Mammary epithelial cell (primary cell): ENCODE measurements at places on chromosomes 12 and 14.

- DNase-seq, result no peak
Observed at GRCh38 chr14:105904379-105904778, 378.0 kb downstream of the TMEM121 start.

GRCh38 chr12:132606466-132606865, 3.9 kb downstream of the LRCOL1 start:
- DNase-seq, result no peak

- no peak for DNase-seq
Observed at GRCh38 chr12:53518381-53518780, 11.1 kb upstream of the NPFF start.

DNA sequence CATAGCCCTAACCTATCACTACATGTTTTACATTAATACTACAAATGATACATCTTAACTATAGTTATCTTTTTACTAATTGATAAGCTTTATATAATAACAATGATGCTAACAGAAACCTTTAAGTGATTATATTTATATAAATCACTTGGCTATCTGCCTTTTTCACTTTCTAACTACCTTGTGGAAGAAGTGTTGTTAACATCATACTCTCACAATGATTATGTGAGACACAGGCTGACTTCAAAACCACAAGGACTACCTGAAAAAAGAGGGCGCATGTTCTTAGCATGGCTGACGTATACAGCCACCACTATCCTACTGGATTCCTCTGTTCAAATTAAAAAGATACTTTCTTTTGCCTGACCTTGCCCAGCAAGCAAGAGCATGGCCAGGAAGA, 135.3 kb upstream of the SOX5 start:
- no peak for DNase-seq

DNA sequence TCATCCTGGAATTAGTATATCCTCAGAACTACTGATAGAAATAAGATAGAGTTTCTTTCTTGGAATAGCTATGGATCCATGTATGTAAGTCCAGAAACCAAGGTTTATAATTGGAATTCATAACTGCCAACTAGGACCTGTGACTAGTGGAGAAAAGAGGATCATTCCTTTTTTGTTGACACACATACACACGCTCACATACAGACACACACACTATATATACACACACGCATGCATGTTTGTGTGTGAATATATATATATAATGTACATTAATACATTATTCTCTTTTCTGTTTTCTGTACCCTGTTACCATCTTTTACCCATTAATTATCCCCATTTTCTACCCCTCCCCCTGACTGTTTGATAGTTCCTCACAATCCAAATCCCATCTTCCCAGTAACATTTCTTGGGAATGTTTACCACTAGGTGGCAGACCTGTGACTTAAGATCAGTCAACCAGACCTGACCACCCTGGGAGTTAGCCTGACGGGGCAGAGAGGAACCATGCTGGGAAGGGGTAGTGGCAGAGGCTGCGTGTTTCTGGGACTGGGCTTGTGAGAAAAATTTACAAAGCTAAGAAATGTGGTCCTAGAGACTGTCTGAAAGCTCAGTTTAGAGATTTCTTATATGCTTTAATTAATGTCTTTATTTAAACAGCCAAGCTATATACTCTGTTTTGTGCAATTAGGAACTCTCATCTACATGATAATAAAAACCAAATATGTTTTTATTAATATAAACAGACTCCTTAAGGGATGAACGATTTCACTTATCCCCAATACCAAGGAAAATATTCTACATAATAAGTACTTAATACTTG, 308.0 kb downstream of the PPFIA2 start:
- DNase-seq, result peak; percentile 40

DNA sequence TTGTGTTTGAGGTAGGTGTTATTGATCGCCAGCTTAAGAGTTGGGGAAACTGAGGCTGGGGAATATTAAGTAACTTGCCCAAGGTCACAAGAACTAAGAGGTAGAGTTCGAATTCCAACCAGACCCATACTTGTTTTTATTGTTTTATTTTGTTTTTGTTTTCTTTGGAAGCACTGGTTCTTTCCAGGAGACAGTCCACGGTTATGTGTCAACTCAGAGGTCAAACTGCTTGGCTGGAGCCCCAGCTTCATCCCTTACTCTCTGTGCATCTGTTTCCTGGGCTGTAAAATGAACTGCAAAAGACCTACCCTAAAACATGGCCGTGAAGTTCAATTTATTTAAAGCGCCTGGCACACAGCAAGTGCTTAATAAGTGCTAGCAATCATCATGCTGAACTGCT, 74.4 kb upstream of the MAP1LC3B2 start:
- no peak for DNase-seq

DNA sequence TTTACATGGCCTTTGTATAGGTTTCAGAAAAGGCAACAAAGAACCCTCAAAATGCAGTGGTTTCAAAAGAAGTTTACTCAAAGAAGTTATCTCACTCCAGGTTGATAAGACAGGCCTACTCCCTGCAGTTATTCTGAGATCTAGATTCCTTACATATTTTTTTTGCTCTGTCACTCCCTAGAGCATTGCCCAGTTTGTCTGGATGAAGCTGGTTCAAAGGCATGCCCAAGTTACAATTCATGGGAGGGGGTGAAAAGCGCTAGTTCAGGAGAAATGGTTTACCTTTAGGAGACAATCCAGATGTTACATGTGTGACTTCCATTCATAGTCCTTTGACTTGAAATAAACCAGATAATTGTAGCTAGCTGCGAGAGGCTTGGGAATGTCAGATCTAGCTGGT, 115.0 kb downstream of the TPH2 start:
- DNase-seq, result no peak

GRCh38 chr12:25063873-25064628, 115.2 kb upstream of the BCAT1 start:
- no peak for DNase-seq

- no peak for DNase-seq
Observed at GRCh38 chr14:88955455-88955854, 131.0 kb downstream of the TTC8 start.

GRCh38 chr12:108117163-108117849, 11.8 kb upstream of the WSCD2 start:
- peak; percentile 61 for DNase-seq

GRCh38 chr12:66035288-66035966, 95.1 kb downstream of the LLPH start:
- DNase-seq, result peak; percentile 52

DNA sequence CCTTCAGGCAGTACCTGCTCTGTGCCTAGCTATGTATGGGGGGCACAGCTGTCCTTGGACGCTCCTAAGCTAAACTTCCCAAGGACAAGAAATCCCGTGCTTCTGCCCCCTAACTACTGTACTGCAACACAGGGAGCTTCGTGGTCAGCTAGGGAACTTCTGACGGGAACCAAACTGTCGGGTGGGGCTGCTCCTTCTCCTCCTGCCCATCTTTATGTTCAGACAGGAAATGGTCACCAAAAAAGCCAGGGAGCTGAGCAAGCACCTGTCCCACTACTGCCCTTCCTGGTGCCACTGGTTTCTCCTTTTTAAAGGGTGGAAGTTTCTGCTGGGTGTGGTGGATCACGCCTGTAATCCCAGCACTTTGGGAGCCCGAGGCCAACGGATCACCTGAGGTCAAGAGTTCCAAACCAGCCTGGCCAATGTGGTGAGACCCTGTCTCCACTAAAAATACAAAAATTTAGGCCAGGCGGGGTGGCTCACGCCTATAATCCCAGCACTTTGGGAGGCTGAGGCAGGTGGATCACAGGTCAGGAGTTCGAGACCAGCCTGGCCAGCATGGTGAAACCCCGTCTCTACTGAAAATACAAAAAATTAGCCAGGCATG, 26.6 kb downstream of the PXN start:
- DNase-seq, result no peak

DNA sequence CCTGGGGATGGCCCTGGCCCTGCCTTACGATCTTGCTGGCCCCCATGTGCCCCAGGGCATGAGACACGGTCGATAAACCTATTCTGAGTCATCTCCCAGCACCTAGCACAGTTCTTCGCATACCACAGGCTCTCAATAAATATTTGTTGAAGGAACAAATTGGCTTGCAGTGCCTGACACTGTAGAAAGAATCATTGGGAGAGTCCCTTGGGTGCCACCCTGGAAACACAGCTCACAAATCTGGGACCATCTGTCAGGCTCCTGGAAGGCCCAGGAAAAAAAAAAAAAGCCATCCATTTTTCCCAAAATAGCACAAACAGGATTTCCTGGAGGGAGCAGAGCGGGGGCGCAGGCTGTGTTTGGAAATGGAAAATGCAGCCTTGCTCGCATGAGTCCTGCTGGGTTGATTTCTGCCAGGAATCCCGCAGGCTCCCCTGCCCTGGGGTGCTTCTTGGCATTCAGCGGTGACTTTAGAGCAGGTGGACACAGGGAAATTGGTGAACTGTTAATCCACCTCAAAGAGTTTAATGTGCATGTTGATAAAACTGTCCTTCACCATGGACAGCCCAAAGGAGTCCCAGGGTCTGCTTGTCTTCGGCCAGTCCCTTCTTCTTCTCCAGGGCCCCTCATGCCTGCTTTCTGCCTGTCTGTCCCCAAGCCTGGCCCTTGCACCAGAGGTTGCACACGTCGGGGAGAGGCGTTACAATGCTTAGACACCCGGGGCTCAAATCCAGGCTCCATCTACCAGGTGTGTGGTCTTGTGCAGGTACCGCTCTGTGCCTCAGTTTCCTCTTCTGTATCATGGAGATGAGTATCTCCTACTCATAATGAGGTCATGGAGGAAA, 106.1 kb upstream of the RFLNA start:
- no peak for DNase-seq

DNA sequence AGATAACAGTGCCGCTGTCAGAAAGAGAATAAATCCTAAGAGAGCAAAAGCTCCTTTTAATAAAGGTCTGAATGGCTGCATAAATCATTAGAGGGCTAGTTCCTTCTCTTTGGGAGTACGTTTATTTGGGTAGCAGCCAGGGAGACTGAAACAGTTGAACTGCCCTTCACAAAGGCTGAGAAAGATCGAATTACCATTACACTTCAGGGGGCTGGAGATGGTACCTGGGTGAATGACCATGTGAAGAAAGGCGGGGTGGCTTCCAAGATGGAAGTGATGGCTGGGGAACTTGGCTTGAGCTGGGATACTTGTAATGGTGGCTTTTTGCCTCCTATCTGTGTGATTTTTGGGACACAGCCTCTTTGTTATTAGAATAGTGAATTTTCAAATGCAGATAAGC, 1.7 kb upstream of the FGD4 start:
- DNase-seq, result no peak

GRCh38 chr14:53881161-53881871, 75.3 kb downstream of the BMP4 start:
- no peak for DNase-seq

DNA sequence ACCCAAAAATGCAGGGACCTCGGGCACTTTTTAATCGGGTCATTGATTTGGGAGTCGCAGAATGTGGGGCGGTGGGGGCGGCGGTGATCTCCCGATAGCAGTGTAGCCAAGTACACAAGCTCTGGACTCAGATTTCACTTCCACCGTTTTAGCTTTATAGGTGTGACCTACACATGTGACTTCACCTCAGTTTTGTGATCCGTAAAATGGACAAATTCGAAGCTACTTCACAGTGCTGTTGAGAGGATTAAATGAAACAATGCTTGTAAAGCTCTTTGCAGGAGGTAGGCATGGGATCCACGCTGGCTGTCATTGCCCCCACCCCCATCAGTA, 478 bp downstream of the RITA1 start:
- DNase-seq, result no peak

DNA sequence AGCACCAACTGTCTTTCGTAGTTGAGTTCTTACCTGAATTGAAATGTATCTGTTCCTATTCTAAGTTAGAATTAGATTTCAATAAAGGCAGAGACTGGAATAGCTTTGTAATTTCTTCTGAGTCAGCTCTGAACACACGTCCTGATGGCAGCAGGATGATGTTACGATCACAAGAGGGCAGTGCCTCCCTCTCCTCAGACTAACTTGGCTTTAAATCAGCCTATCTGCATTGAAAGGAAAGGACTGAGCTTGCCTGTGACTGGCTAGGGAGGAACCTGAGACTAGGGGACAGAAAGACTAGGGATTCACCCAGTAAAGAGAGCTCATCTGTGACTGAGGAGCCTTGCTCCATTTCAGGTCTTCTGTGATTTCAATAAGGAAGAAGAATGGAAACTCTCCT, 323.7 kb upstream of the OR4E1 start:
- DNase-seq, result peak; percentile 38

GRCh38 chr14:60164404-60164711, 840 bp downstream of the DHRS7 start:
- no peak for DNase-seq

DNA sequence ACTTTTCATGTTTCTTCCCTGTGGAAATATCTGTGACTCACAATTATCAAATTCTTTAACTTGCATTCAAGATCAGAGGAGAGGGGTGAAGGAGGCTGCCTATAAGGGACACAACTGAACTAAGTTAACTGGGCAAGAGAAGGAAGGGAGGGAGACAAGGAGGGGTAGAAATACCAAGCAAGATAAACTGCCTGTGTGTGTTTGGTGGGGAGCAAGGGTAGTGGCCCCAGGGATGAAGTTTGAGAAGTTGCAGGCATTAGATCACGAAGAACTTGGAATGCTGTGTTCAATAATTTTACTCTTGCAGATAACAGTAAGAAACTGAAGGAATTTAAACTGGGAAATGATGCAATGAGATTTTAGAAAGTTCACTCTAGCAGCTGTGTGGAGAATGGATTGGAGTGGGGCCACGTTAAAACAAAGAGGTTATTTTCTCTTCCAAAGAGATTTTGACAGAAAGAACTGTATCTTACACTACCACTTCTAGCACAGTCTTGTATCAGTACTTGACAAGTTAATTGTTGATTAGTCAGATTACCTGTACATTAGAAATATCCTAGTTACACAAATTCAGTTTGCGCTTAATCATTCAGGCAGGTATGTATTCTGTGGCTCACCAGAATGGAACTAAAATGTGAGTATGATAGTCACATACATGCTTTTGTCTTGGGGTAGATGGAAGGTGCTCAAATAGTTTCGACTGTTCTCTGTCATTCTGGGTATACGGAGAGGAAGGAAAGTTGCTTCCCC, 7.4 kb downstream of the PKP2 start:
- peak; percentile 81 for DNase-seq

DNA sequence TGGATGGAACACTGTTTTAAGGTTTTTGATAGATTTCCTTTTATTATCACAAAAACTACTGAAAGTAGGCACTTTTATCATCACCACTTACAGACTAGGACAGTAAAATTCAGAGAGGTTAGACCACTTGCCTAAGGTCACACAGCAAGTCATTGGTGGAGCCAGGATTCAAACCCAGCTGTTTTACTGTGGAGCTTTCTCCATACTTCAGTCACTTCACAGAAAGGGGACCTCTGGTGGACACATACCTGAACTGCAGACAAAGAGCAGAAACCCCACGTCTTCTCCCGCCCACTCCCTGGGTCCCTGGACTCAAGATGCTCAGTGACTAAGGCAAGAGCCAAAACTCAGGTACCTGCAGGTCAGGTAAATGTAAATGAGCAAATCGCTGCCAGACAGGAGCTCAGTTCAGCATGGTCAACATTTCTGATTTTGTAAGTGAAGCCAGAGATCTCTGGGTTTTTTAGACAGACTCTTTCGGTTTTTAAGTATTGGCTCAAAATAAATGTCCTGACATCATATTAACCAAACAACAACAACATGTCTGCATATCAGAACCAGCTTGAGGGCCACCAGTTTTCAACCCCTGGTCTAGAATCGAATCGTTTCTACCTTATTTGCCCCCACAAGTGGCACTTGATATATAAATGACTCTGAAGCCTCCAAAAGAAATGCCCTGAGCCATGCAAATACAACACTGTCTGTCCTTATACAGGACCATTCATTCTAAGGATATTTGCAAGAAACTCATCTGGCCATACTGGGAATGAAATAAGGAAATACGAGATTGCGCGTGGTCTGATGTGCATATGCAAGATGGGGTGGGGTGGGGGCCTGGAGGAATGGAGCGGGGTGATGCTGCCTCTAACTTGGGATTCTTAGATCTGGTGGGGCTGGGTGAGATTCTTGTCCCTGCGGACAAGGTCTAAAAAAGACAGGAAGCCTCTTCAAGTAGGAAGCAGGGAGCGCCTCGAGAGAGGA, 110.9 kb downstream of the KSR2 start:
- peak; percentile 41 for DNase-seq
